ENCODE measurements at places on chromosomes 12 and 14.

GRCh38 chr14:22606380-22606779 is 8.3 kb downstream of the ABHD4 start:
- no peak for DNase-seq

DNA sequence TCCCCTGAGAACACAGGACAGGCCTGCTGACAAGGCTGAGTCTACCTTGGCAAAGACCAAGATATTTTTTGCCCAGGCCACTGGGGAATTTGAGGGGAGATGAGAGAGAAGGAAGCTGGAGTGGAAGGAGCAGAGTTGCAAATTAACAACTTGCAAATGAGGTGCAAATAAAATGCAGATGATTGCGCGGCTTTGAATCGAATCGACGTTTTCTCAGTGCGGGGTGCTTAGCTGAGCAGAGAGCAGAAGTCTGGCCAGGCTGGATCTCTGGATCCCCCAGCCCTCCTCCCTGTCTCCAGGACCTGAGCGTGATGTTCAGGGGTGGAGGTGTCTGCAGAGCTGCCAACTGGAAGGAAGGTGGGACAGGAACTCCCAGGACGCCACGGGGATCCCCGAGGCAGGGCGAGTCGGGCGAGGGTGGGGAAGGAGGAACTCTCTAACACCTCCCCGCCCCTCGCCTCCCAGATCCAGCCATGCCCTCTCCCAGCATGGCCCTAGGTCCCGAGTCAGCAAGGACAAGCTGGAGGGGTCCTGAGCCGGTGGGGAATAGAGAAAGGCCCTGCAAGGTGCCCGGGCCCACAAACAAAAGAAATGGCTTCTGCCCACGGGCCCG is 527 bp upstream of the CARMIL3 start:
- peak; percentile 7 for DNase-seq

- no peak for DNase-seq
Measured at GRCh38 chr12:57242329-57242690, 8.7 kb downstream of the STAC3 start.

- no peak for DNase-seq
Measured at GRCh38 chr14:68871392-68871791, 78.5 kb upstream of the ZFP36L1 start.

GRCh38 chr12:112116232-112117060 is 7.9 kb upstream of the NAA25 start:
- no peak for DNase-seq

DNA sequence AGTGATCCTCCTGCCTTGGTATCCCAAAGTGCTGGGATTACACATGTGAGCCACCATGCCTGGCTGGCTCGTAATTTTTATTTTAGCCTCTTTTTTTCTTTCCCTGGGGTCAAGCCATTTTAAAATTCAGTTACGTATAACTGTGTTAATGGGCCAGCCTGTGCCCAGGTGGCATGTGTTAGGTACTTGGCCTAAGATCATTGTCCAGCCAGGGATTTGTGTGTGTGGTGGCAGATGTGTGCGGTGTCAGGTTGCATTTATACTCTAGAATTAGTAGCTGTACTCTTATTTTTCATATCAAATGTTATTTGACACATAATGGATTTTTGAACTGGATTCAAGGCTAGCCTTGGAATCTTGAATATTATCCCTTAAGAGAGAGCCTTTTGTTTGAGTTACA is 69.3 kb downstream of the FBXO34 start:
- DNase-seq, result no peak

GRCh38 chr12:129984106-129984505 is 80.3 kb upstream of the TMEM132D start:
- no peak for DNase-seq

DNA sequence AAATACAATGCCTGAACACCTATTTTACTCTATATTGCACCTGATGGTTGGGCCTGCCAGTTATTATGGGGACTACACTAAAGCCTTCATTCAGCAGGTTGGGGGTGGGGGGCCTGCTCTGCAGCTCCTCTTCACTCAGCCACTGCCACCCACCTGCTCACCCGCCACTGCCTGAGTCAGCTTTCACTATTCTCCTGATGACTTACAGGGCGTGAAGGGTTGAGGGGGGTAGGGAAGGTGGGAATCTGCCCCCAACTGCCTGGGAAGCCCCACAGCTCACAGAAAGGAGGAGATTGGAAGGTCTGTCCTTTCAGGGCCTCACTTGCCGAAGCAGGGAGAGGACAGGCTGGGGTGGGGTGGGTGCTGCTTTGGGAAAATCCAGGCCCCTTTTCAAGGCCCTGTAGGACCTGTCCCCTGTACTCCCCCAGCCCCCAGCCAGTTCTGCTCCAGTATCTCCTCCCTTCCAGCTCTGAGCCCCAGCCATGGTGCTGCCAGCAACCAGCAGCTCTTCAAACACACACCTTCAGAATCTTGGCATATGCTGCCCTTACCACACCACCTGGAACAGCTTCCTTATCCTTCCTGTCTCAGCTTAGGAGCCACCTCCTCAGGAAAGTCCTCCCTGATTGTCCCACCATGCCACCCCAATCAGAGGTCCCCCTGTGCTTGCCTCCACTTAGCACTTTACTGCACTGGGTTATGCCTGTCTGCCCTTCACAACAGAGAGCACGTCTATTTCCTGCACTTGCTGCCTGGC is 33.1 kb downstream of the IRF2BPL start:
- DNase-seq, result no peak

DNA sequence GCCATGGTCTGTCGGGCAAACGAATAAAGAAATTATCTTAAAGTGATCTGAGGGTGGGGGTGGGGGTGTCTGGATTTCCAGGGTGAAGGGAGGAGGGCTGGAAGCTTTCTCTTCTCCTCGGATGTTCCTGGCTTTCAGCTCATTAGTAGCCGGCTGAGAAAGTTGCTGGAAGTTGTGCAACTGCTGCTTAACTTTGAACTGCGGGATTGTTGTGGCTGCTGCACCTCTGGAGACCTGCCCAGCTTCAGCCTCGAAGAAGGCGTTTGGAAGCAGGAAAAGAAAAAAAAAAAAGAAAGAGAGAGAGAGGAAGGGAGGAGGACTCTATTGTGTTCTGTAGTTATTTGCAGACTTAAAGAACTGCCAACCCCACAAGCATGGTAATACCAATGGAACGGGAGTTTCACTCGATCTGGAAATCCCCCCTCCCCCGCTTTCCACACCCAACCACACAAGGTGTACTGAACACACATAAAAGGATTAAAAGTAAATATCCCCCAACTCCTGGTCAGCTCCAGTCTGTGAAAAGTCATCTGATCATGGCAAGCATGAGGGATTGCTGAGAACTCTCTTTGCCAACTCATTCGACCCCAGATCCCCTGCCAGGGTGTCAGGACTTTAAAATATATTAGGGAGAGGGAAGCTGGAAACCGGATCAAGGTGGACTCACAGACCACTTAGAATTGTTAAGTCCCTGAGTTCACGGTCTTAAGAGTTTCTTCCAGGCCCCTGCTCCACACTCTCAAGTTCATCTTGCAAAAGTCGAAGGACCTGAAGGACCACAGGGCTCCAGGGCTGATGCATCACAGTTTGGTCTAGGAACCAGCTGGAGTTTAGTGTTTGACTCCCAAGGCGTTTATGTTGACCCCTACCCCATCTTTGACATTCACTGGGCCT is at the start of gene RASSF9:
Gene RASSF9 (minus strand): TSS at position 213 of the 894 bp plus-strand sequence. CDS start 208 bp downstream, at position 5.
- DNase-seq, result no peak

GRCh38 chr14:101048766-101049165 is 145.2 kb upstream of the RTL1 start:
- no peak for DNase-seq

- no peak for DNase-seq
Measured at GRCh38 chr12:4958697-4959375, 49.1 kb downstream of the KCNA1 start.

- no peak for DNase-seq
Measured at GRCh38 chr14:102318781-102319276, 717 bp upstream of the ZNF839 start.

- no peak for DNase-seq
Measured at GRCh38 chr12:62898526-62898925, 36.4 kb downstream of the PPM1H start.

DNA sequence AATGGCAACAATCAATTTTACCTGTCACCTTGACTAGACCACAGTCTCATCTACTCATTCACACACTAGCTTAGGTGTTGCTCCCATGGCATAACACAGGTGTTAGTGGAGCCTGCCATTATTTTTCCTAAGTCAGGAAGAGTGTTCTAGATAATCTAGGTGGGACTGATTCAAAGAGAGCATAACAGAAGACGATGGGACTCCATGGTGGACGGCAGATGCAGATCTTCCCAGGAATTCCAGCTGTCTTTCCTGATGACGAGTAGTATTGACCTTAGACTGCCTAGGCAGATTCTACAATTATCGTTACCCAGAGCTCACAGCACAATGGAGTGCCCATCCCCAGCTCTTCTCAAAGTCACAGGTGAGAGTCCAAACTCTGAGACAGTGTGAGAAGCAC is 589.0 kb downstream of the TMEM121 start:
- DNase-seq, result no peak

DNA sequence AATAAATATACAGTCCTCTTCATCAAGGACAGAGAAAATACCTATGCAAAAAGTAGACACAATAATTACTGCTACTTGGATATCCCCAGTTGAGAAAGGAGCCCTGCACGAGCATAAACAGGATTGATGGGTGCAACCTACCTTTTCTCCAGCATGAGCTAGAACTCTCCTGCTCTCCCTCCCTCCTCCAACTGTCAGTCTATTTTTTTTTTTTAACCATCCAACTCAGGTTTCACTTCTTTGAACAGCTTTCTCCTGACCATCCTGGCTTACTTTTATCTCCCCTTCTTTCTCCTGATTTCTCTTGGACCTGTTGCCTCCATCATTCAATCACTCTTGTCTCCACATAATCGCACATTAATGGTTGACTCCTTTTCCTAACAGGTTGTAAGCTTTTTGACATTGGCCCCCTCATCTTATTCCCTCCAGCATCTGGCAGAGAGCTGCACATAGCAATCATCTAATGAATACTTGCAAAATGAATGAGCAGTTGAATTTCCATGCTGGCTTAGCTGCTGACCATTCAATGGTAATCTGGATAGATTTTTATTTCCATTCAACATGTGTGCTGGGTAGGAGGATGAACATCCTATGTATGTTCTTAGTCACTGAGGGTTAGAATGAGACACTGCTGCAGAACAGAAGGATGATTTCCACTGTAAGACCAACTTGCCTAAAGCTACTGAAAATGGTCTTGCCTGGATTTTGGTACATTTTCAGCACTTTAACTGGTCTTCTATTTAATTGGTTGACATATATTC is 24.4 kb downstream of the MYBPC1 start:
- DNase-seq, result no peak

GRCh38 chr14:56794557-56795283 is 15.6 kb downstream of the OTX2 start:
- DNase-seq, result no peak

- DNase-seq, result peak; percentile 47
Measured at GRCh38 chr14:73295198-73295796, 58.0 kb downstream of the PAPLN start.

- no peak for DNase-seq
Measured at GRCh38 chr14:22808388-22809209, 6.6 kb downstream of the SLC7A7 start.

DNA sequence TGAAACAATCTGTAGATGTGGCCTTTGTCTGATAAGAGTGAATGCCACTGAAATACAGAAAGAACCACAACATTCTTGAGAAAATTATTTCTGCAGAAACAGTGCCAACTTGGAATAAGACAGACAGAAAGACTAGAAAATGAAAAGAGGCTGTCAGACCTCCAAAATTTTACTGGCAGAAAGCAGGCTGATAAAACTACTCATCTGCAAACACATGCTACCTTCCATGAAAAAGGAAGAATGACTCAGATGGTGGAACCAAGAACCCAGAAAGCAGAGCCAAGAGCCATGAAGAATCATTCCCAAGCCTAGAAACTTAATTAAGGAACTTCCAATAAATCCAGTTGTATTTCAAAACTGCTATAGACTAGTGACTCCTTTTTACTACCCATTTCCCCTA is 31.9 kb upstream of the OSBPL8 start:
- no peak for DNase-seq

DNA sequence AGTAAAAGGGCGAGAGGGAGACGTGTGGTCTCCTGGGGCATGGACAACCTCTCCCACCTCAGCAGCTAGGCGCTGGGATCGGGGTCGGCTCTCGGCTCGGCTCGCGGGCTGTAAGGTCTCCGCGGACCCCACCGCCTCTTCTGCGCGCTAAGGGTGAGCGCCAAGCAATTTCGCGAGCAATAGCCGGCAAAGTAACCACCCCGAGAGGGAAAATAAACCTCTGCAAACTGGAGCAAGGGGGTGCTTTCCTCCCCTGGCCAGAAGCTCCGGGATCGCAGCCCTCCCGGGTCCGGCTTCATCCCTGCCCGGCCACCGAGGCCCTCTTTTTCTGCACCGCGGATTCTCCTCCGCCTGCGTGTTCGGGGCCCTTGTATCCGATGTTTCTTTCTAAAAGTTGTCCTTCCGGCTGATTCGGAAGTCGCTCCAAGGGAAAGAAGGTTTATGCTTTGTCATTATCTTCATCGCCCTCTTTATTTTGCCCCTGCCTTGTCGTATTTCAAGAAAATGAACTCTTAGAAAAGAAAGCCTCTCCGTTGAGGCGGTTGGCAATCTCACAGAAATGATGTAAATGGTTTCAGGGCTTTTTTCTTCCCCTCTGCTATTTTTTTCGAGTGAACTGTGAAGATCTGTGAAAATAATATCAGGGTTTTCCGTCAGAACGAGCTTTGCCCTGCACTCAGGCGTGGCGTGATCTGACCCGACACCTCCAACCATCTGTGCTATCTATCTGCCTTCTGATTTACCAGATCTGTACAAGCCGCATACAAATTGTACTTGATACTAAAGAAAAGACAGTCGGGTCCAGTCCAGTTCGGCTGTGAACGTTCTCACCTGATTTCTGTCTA is 1.7 kb upstream of the SIX6 start:
- DNase-seq, result no peak

GRCh38 chr12:19191563-19191962 is 62.0 kb downstream of the PLEKHA5 start:
- no peak for DNase-seq

DNA sequence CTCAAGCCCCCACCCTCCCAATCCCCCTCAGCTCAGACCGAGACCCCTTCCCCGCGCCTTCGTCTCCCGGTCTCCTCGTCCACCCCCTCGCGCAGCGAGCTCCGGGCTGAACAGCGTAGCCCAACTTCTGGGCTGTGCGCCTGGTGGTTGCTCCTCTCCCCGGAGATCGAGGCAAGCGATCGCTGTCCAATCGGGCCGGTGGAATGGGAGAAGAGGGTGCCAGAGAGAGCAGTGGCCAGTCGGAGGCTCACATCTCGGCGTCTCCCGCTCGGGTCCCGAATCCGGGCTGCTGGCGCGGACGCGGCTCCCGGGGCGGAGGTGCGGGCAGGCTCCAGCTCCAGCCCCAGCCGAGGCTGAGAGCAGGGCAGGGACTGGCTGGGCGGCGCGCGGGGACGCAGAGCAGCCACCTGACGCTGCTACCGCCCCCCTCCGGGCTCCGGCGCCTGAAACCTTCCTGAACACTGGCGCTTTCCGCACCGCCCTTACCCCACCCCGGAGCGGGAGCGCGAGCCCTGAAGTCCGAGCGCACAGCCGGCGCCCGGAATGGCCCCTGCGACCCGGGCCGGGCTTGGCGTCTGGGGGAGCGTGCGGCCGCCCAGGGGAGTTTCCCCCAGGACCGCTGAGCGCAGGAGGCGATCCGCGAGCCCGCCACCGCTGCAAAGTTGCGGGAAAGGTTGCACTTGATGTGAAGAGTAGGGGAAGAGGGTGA is 508 bp upstream of the KCNH5 start:
- no peak for DNase-seq

- DNase-seq, result no peak
Measured at GRCh38 chr14:52351233-52352060, 37.3 kb downstream of the PTGER2 start.
